ENCODE measurements at places on chromosomes 11 and 22.
A peak's percentile ranks its signal among the peaks of the same experiment; 100 is the strongest.

DNA sequence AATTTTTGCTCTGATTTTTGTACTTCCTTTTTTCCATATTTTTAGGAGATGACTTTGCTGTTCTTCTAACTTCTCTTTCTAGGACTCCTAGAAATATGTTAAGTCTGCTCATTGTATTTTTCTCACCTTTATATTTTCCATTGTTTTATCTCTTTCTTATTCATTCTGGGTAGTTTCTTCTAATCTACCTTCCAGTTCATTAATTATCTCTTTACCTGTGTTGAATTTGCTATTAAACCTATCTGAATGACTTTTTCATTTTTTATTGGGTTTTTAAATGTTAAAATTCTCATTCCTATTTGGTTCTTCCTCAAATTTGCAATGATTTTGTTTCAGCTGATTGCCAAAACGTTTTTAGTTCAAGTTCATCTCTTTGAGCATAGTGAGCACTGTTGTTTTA lies 27.8 kb upstream of the EHF start:
- DNase-seq = no peak

GRCh38 chr11:44671234-44671633 lies 55.5 kb upstream of the TSPAN18 start:
- no peak for DNase-seq

GRCh38 chr22:30265823-30266444 lies 717 bp downstream of the OSM start:
- peak; percentile 71 for DNase-seq

- DNase-seq = no peak
Measured at GRCh38 chr11:100942016-100942415, 187.6 kb downstream of the PGR start.

GRCh38 chr11:134527382-134528243 lies 115.6 kb upstream of the B3GAT1 start:
- DNase-seq = no peak

GRCh38 chr11:124793466-124794278 lies 6.5 kb downstream of the MSANTD2 start:
- DNase-seq = no peak

DNA sequence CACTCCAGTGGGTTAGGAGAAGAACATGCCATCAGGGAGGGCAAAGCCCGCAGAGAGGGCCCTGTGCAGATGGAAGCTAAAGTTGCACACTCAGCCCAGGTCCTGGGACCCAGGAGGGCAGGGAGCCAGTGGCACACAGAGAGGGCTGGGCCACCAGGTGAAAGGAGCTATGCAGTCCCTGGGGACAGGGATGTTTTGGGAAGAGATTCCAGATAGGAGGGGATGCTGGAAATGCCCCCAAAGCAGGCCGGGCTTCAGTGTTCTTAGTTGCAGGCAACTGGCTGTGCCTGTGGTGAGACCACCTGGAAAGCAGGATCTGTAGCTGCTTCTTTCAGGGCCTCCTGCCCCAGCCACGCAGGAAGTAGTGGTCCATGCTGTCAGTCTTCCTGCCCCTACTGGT lies 19.6 kb downstream of the ANKK1 start:
- DNase-seq = no peak

DNA sequence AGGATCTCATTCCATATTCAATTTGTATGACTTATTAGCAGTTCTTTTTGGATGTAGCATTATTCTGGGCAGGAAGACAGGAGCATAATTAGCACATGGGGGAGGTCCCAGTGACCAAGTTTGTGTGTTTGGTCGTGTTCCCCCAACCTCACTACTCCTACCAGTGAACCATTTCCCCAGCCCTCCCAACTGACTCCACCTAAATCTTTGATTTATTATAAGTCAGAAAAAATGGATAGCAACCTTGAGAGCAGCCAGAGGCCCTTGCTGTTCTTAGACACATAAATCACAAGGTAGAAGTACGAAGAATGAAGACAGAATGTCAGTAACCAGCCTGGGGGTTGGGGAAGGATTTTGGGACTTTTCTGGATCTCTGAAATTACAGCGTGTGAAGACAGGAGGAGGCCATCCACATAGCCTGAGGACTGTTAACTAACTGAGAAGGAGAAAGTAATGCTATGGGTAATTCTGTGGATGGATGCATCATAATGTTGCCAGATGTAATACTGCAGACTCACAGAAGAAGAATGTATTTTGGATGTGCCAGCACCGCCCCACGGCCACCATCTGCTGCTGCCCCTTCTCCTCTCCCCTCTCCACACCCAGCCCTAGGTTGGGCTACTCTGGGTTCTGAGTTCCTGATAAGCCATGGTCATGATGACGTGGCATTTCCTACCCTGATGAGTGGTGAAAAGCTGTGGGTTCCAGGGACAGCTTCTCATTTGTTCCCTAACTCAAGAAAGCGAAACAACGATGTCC lies 124.3 kb upstream of the TTC12 start:
- DNase-seq = no peak

- DNase-seq = no peak
Measured at GRCh38 chr22:38397189-38398085, 57.6 kb downstream of the KCNJ4 start.

- DNase-seq = no peak
Measured at GRCh38 chr11:44258190-44258489, 51.8 kb downstream of the ALX4 start.

DNA sequence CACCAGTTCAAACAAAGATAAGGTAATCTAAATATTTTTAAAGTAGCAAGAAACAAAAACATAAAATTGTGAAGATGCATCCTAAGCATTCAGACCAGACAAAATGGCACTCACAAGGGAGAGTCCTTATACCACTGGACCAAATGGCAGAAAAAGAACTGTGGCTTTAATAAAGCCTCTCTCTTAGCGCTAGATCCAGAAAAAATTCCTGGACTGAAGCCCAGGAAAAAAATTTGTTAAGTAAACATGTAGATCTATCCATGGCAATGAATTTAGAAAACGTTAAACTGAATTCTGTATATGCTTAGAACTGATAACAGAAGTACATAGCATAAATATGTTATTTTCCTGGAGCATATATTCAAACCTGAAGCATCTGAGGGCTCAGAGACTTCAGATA lies 11.8 kb upstream of the CD59 start:
- no peak for DNase-seq

DNA sequence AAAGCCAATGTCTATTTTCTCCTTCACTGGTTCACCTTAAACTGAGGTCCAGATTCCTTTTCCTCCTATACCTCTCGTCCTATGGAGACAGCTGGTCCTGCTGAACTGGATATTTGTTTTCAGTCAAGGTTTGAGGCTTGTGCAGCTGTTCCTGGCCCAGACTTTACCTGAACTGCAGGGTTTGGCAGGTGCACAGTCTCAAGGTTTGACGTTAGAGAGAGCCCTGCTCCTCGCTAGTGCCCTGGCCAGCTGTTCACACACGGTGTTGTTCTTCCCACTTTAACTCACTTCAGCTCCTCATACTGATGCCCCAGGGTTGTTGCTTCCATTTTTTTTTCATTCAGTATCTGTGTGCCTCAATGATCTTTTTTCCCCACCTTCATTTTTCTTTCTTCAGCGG lies 74.0 kb upstream of the TTC12 start:
- DNase-seq = no peak

- no peak for DNase-seq
Measured at GRCh38 chr11:64094463-64095260, 58.9 kb downstream of the FLRT1 start.

DNA sequence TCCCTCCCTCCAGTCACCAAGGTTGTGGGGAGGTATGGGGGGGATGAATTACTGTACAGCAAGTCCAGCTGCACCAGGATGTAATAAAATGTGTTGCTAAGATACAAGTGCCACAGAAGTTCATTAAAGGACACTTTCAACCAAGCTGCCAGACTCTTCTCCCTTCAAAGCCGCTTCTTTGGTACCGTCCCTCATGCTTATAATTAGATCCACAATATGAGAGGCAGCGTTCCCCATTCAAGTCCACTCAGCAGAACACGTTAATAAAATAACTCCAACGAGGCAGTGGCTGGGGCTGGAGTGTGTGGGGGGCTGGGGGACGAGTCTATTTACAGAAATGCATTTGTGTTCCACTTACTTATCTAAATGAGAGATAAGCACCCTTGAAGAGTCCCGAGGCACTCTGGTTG lies 14.7 kb downstream of the PHF21B start:
- DNase-seq = no peak

DNA sequence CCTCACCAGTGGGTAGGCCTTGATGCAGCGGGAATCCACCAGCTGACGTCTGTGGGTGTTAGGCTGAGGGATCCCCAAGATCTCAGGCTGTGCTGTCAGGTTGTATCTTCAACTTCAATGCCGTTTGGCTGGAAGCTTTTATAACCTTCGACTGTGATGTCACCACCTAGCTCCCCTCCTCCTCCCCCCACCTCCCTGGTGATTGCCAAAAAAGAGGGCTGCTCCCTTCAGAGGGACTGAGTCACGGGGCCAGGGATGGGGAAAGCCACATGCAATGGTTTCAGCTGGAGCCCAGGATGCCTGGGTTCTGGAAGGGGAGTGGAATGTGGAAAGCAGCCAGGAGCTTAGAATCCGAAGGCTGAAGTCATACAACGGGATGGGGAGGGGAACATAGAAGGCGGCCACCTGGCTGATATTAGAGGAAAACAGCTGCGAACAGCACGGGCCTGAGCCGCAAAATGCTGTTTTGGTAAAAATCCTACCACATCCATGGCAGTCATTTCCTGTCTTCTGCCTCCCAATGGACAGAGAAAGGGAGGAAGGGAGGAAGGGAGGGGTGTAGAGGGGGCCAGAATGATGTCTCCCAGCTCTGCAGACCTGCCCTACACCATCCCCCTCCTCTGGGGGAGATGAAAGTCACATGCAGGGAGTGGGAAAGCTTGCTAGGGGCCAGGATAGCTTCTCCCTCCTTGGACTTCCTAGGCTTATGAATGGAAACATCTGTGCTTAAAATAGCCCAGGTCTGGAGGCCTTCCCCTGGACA lies at the start of gene LRRN4CL:
Gene LRRN4CL (minus strand): TSS at position 110 of the 763 bp plus-strand sequence. CDS start 1,022 bp downstream, outside the sequence.
- no peak for DNase-seq

DNA sequence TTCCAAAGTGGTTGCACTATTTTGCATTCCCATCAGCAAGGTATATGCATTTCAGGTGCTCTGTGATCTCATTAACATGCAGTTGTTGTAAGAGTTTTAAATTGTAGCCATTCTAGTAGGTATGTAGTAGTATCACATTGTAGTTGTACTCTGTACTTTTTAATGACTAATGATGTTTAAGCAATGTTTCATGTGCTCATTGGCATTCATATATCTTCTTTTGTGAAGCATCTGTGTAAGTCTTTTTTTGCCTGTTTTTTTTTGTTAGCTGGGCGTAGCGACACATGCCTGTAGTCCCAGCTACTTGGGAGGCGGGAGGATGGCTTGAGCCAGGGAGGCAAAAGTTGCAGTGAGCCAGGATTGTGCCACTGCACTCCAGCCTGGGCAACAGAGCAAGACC lies 11.3 kb upstream of the TRIM29 start:
- no peak for DNase-seq

DNA sequence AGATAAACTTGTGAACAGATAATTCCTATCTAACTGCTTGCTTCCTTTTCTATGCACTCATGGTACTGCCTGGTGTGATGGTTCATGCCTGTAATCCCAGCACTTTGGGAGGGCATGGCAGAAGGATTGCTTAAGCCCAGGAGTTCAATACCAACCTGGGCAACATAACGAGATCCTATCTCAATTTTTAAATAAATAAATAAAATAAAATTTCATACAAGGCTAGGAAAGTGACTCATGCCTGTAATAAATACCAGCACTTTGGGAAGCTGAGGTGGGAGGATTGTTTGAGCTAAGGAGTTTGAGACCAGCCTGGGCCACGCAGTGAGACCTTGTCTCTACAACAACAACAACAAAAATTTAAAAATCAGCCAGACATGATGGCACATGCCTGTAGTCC lies 166.6 kb downstream of the COMMD9 start:
- no peak for DNase-seq

- no peak for DNase-seq
Measured at GRCh38 chr11:69358398-69359020, 64.6 kb downstream of the MYEOV start.

DNA sequence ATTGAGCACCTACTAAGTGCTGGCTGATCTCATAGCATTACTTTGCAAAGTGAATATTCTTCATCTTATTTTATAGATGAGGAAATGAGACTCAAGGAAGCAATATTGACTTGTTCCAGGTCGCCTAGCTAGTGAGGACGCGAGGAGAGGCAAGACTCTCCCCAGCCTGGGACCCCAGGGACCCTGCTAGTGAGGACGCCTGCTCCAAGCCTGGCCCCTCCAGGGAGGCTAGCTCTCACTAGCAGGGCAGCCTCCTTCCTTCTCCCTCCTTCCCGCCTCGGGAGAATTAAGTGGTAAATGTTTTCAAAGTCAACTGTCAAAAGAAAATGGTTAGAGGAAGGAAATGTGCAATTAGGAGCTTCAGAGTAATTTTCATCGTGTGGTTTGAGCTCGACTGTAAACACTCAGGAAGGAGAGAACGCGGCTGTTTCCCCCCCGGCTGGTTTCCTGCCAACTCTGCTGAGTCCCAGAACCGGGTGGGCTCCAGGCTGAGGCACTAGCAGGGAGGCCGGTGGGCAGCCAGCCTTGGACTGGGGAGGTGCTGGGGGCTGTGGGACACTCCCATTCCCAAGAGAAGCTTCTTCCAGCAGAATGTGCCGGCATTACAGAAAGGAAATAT lies 17.9 kb downstream of the MYEOV start:
- DNase-seq = no peak

DNA sequence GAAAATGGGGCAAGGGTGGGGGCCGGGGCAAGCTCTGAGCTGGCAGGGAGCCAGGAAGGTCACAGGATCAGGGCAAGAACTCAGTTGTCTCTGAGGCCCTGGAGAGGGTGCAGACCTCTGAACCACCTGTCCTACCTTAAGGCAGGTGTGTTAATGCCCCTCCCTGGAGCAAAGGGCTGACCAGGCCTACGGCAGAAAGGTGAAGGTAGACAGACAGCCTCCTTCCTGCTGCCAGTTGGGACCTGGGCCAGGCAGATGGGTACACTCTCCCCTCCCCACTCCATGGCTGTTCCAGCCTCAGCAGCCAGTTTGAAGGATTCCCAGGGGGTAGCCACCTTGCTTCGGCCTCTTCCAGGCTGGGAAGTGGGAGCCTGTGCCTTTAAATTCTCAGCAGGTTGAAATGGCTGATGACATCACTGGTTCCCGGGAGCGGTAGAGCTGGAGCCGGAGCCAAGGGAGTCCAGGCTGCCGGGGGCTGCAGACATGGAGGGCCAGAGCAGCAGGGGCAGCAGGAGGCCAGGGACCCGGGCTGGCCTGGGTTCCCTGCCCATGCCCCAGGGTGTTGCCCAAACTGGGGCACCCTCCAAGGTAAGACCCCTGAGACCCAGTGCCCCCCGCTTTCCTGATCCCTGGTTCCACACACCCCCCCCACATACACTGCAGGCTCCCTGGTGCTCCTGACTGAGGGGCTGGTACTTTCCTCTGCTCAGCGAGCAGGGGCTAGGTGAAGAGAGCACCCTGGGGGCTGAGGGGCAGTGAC lies at the start of gene INPP5J:
Gene INPP5J (plus strand): TSS at position 435 of the 760 bp plus-strand sequence. CDS start 49 bp downstream, at position 484.
- no peak for DNase-seq

DNA sequence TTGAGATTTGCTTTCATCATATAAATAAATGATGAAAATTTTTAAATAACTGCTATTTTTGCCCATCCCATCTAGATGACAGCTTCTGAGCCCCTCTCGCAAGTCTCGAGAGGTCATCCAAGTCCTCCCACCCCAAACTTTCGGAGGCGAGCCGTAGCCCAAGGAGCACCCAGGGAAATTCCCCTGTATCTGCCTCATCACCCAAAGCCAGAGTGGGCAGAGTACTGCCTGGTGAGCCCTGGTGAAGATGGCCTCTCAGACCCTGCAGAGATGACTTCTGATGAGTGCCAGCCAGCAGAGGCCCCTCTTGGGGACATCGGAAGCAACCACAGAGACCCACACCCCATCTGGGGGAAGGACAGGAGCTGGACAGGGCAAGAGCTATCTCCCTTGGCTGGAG lies 83.9 kb upstream of the PARVA start:
- no peak for DNase-seq

GRCh38 chr22:38077096-38077495 lies 6.9 kb downstream of the SLC16A8 start:
- DNase-seq = no peak
